ENCODE measurements at places on chromosomes 6 and 20. TPM values are rescaled to one million over a fixed set of nuclear protein-coding genes. Genes with fewer than 3 reads are reported as not detected.

Gene ABRACL
- 27.6 TPM for total RNA-seq

Gene SCUBE3
- total RNA-seq: 29.5 TPM

Gene ULBP2
- total RNA-seq: not detected

Gene BPI
- not detected for total RNA-seq

Gene CNR1
- total RNA-seq: 35.0 TPM

Gene LCA5
- 7.2 TPM for total RNA-seq

Gene FRK
- 8.4 TPM for total RNA-seq

- H3K36me3 ChIP-seq: no peaks in the 10 kb centered on the region
- H3K4me1 ChIP-seq: no peaks in the 10 kb centered on the region
- no peak overlapping the region for H3K27ac ChIP-seq
- DNase-seq: no peak
- no peaks in the 10 kb centered on the region for H3K27me3 ChIP-seq
Measured at GRCh38 chr6:159035891-159036290, 8.9 kb downstream of the TAGAP start.

GRCh38 chr6:152257581-152257980, 379.6 kb downstream of the SYNE1 start:
- DNase-seq: no peak
- no peaks in the 10 kb centered on the region for H3K4me1 ChIP-seq
- no peaks in the 10 kb centered on the region for H3K27me3 ChIP-seq
- H3K27ac ChIP-seq: no peak overlapping the region

DNA sequence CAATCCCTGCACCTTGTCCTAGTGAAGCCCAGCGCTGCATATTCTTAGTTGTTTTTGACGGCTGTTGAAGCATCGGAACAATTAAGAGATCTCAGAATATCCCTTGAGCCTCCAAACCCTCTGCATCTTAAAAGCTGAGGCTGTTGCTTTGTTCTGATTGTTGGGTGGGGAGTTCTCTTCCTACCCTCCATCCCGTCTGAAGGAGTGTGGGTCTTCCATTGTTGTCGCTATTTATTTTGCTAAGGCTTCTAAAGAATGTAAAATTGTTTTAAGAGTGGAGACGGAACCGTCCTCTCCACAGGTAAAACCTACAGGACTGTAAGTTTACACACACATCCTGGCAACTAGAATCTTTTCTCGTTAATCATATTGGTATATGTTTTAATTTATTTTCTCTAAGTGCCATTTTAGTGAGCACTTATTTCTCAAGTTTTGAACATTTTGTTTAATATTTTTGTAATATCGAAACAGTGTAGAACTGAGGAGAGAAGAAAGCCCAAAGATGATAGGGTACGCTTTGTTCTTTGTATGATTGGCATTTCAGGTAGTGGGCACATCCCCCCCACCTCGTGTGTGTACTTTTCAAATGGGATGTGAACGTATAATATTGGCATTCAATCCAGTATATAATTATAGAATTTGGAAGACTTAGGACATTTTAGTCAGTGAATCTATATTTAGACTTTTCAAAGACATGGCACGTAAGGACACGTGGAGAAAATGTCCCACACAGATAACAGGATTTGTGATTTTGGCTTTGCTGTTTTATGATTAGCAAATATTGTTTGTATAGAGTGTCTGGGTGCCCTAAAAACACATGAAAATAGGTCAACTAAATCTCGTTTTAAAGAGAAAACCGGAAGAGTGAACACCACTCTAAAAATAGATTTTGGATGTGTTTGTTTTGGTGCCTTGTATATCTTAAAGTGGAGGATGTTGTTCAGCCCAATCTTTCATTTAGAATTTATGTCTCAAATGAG, 1.3 kb downstream of the RNF146 start:
- H3K27me3 ChIP-seq: no peaks in the 10 kb centered on the region
- H3K36me3 ChIP-seq: no peaks in the 10 kb centered on the region
- H3K4me1 ChIP-seq: no peaks in the 10 kb centered on the region
- H3K4me3 ChIP-seq: peak overlapping the region; percentile 87

DNA sequence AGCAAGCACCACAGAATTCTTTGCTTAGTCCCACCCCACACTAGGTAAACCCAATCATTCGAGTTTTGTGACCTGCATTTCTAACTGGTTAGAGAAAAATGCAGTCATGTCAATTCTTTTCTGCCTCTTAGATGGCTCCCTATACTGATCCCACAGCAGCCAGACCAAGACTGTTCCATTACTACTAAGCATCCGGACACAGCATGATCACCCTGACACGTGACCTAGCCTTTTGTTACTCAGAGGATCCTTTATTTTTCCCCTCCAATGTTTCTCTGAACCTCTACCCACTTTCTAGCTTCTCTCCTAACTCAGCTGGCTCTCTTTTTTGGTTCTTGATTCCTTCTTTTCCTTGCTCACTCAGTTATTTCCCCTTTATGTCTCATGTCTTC, 87.9 kb downstream of the PDE10A start:
- DNase-seq: no peak
- no peak overlapping the region for H3K27ac ChIP-seq
- no peaks in the 10 kb centered on the region for H3K27me3 ChIP-seq
- H3K4me3 ChIP-seq: no peak overlapping the region
- H3K4me1 ChIP-seq: no peaks in the 10 kb centered on the region

GRCh38 chr6:25435416-25435985, 156.3 kb downstream of the CARMIL1 start:
- H3K27ac ChIP-seq: no peak overlapping the region
- H3K36me3 ChIP-seq: peaks cover 17% of the 10 kb centered on the region
- H3K4me3 ChIP-seq: no peak overlapping the region
- H3K4me1 ChIP-seq: no peaks in the 10 kb centered on the region
- no peaks in the 10 kb centered on the region for H3K27me3 ChIP-seq
- no peak for DNase-seq

DNA sequence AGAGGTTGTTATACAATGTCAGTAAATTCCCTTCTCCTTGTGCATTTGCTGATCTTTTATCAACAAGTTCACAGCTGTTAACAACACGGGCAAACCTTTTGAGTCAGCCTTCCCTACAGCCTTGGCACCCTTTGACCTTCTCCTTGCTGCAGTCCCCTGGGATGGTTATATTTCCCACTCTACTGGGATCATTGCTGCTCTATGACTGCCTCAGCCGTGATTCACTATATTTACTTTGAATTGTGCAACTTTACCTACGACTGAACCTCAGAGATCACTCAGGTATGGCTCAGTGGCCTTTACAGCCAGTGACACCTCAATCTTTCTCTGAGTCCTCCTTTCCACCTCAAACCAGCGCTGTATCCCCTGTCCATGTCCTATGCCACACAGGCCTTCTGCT, 1293.3 kb downstream of the EPHA7 start:
- no peak for DNase-seq
- no peaks in the 10 kb centered on the region for H3K36me3 ChIP-seq
- no peak overlapping the region for H3K4me3 ChIP-seq
- H3K27me3 ChIP-seq: no peaks in the 10 kb centered on the region

GRCh38 chr6:132506461-132506860, 6.5 kb downstream of the STX7 start:
- peaks cover 11% of the 10 kb centered on the region for H3K36me3 ChIP-seq
- H3K27ac ChIP-seq: no peak overlapping the region
- H3K4me1 ChIP-seq: no peaks in the 10 kb centered on the region

- no peaks in the 10 kb centered on the region for H3K27me3 ChIP-seq
- H3K4me1 ChIP-seq: no peaks in the 10 kb centered on the region
- no peak for DNase-seq
- H3K36me3 ChIP-seq: no peaks in the 10 kb centered on the region
- H3K4me3 ChIP-seq: no peak overlapping the region
Measured at GRCh38 chr6:71982389-71982788, 96.0 kb downstream of the RIMS1 start.

GRCh38 chr6:54775576-54775975, 71.0 kb upstream of the FAM83B start:
- H3K27me3 ChIP-seq: no peaks in the 10 kb centered on the region
- H3K4me1 ChIP-seq: no peaks in the 10 kb centered on the region
- no peak overlapping the region for H3K27ac ChIP-seq
- no peak for DNase-seq
- H3K4me3 ChIP-seq: no peak overlapping the region

GRCh38 chr20:32845786-32846185, 12.9 kb upstream of the EFCAB8 start:
- DNase-seq: no peak
- H3K4me1 ChIP-seq: no peaks in the 10 kb centered on the region
- no peak overlapping the region for H3K27ac ChIP-seq
- H3K27me3 ChIP-seq: no peaks in the 10 kb centered on the region

GRCh38 chr6:142900227-142900971, 44.6 kb downstream of the HIVEP2 start:
- no peak overlapping the region for H3K27ac ChIP-seq
- no peak for DNase-seq
- peaks cover 7% of the 10 kb centered on the region for H3K4me1 ChIP-seq

DNA sequence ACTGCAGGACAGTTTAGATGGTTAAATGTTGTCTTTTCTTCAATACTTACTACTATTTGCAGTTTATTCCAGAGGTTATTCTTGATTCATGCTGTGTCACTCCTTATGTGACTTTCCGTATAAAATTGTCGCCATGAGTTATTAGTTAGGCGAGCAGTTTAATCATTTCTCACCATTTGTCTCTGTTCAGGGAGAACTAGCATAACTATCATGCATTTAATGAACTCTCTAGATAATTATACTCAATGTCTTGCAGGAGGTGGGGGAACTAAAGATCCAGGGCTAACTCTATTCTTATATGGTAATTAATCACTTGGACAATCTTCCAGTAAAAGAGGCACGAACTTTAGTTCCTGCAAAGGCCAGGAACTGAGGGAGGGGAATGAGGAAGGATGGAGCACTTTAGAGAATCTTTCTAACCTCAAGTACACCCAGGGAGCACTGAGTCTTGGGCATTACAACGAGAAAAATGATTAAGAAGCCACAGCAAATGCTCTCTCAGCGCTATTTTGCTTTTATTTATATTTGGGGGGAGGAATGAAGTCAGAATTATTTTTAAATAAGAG, 58.3 kb downstream of the IYD start:
- no peak overlapping the region for H3K27ac ChIP-seq
- no peaks in the 10 kb centered on the region for H3K4me1 ChIP-seq
- DNase-seq: no peak
- H3K4me3 ChIP-seq: no peak overlapping the region
- no peaks in the 10 kb centered on the region for H3K27me3 ChIP-seq
- no peaks in the 10 kb centered on the region for H3K36me3 ChIP-seq

DNA sequence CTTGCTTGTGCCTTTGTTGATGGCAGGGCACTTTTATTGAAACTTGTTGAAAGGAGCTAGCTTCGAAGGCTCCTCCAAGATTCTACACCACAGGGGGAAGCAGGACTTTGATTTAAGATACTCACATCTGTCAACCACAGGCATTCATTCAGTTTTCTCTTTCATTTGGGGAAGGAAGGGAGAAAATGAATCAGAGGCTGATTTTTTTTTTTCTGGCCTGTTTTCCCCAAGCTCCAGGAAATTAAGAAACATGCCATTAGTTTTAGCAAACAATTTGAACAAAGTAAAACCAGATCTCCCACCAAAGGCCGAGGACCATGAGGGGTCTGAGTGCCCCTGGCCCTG, 8.7 kb upstream of the APCDD1L start:
- peak overlapping the region; percentile 45 for H3K27ac ChIP-seq
- H3K27me3 ChIP-seq: no peaks in the 10 kb centered on the region
- no peaks in the 10 kb centered on the region for H3K36me3 ChIP-seq
- H3K4me3 ChIP-seq: no peak overlapping the region
- H3K4me1 ChIP-seq: peaks cover 13% of the 10 kb centered on the region

DNA sequence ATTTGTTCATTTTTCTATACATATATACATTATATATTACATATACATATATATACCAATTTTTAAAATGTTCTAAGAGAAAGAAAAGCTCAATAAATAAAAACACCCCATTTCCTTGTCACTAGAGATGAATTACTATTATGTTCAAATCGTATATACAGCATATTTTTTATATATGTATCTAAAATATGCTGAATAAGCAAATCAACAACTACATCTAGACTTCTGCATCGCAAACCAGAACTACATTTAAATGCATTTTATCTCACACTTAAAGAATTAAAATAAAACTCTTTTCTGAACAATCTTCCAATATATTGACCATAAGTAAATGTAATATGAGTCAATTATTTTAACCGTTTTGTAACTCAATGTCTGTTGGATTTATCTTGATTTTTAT, 133.9 kb downstream of the LAMA2 start:
- no peak overlapping the region for H3K27ac ChIP-seq
- no peak overlapping the region for H3K4me3 ChIP-seq
- no peaks in the 10 kb centered on the region for H3K27me3 ChIP-seq
- H3K4me1 ChIP-seq: no peaks in the 10 kb centered on the region
- H3K36me3 ChIP-seq: no peaks in the 10 kb centered on the region

- no peaks in the 10 kb centered on the region for H3K27me3 ChIP-seq
- H3K4me1 ChIP-seq: peaks cover 11% of the 10 kb centered on the region
- no peak for DNase-seq
- H3K27ac ChIP-seq: no peak overlapping the region
Measured at GRCh38 chr6:52288841-52289240, 4.3 kb upstream of the MCM3 start.

DNA sequence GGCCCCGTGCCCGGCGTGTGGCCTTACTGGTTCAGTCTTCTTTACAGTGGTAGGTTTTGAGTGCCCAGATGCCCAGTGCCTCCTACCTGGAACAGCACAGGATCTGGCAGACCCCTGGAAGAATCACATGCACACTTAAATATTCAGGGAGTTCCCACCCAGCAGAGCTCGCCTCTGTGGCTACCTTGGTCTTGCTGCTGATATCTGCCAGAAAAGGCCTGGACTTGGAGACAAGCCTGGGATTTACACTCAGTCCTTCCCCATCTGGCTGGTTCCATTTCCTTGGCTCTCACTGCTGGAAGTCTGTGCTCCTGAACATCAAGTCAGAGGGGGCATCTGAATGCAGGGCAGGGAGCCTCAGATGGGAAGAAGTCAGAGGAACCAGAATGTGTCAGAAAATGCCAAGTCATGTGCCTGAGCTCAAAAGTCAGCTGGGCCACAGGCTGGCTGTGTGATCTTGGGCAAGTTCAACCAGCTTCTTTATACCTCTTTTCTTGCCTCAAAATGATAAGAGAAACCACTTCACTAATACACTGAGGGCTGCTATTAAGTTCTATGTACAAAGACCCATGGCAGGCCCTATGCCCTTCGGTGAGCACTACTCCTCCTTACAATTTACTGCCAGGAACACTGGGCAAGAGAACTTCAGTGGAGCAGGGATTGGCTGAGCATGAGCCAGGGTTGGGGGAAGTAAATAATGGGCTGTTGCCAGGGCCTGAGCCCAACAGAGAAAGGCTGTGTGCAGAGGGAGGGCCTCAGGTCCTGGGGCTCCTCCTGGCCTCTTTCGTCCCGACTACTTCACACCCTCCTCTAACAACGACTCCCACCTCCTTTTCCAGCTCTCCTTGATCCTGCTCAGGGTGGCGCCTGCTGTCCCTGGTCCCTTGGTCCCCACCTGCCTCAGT, 158.1 kb upstream of the PROKR2 start:
- H3K4me1 ChIP-seq: no peaks in the 10 kb centered on the region
- no peaks in the 10 kb centered on the region for H3K27me3 ChIP-seq
- no peak for DNase-seq
- no peak overlapping the region for H3K4me3 ChIP-seq

GRCh38 chr6:15337582-15337981, 91.7 kb downstream of the JARID2 start:
- H3K36me3 ChIP-seq: no peaks in the 10 kb centered on the region
- H3K27ac ChIP-seq: no peak overlapping the region
- no peaks in the 10 kb centered on the region for H3K27me3 ChIP-seq
- no peak for DNase-seq
- no peak overlapping the region for H3K4me3 ChIP-seq

GRCh38 chr6:159996087-159996622, 27.3 kb downstream of the IGF2R start:
- no peak overlapping the region for H3K4me3 ChIP-seq
- H3K4me1 ChIP-seq: no peaks in the 10 kb centered on the region
- H3K36me3 ChIP-seq: no peaks in the 10 kb centered on the region
- no peak overlapping the region for H3K27ac ChIP-seq
- no peaks in the 10 kb centered on the region for H3K27me3 ChIP-seq
